Tibial artery (tissue), 4 donors: ENCODE measurements at places on chromosomes 2 and 18.
A peak's percentile ranks its signal among the peaks of the same experiment; 100 is the strongest.

DNA sequence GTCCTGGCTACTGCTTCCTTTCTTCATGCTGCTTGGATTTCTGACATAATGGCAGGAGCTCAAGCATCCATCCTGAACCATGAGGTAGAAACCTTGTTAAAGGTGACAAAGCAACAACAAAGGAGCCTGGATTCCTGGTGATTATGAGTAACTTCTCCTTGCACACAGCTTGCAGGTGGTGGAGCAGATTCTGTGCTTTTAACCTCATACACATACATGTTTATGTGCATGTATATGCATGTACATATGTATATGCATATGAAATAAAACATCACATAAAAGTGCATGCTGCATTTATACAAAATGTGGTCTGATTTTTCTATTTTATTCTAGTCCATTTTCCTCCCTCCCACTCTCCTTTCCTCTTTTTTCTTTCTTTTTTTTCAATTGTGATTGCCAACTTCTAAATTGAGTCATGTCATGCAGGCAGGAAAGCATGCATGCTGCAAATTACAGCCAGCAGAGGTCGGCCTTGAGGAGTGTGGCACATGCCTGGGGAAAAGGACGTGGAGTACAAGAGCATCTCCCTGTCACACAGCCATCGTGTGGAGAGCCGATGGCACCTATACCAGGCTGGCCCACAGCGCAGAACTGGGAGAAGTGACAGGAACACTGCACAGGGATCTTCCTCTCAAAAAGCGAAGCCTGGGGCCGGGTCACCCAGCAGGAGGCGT, 17.9 kb downstream of the LCT start:
- no peak for DNase-seq

DNA sequence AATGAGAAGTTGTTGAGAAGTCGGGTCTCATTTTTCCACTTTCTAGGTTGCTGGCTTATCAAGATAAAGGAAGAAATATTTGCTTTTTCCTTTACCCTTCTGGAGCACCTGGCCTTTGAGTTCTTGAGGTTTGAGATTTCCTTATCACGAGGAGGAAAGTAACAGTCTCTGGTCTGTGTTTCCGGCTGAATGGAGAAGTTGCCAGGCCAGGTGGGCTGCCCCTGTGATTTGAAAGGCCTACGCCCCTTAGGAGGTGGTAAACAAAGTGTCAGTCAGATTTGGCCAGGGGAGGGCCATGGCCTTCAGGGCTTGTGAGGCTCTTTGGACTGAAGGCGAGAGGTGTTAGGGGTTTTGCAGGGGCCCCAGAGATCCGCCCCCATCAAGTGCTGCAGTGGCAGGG, 156.7 kb upstream of the HAAO start:
- no peak for DNase-seq

DNA sequence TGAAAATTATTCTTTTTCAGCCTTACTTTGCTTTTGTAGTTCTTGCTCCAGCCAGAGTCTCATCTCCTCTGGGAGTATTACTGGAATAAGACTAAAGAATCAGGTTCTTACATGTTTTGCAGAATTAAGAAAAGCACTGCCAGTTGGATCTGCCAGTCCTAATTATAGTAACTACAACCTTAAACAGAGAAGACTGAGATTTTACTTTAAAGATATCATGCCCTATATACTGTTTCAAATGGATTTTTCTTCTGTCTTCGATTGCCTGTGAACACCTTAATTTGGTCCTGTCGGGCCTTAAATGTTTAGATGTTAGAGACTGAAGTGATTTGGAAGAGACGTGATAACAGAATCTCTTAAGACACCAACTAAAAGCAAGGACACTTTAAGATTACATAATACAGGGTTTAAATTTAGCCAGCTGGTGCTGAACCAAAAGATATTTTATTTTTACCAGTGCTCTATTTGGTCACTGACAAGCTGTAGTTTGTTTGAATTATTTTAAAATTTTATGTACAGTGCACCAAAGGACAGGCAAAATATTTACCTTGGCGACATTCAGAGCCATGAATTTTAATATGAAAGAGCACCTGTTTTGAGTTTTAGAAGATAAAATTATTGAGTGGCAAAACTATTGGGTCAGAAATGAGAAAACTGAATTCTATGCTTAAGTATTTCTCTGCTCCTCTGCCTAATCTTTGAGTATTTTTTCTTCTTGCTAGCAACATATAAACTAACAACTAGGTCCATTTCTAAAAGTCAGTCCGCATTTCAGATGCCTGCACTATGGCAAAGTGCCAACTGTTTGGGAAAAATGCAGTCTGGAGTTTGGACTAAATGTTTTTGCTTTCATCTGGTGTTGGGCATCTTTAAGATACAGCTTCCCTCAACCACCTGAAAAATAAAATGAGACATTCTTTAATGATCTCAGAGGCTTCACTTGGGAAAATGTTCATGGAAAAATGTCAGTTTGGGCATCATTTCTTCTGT, 300.0 kb downstream of the XIRP2 start:
- no peak for DNase-seq

DNA sequence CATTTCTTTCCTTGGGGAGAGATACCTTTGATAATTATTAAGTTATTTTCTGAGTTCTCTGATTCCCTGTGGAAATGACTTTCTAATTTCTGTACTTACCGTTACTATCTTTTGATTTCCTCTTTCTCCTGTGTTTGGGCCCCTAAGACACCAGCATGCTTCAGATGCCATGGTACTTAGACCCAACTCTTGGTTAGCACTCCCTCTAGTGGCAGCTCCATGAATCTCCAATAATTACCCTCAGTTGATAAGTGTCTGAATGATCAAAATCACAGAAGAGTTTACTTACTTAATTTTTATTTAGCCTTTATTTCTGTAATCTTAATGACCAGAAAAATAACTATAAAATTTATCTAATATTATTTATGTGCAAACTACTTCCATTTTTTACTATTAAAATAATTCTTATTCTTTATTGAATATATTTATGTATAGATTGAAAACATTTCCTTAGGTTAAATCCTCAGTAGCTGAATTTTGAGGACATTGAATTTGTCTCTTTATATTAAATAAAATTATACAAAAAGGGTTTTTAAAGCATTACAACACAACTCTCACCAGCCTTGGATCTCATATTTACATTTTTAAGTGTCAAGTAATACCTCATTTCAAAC, 300.4 kb downstream of the KCNS3 start:
- no peak for DNase-seq

GRCh38 chr2:25295621-25296020, 46.1 kb downstream of the DNMT3A start:
- DNase-seq, result no peak

DNA sequence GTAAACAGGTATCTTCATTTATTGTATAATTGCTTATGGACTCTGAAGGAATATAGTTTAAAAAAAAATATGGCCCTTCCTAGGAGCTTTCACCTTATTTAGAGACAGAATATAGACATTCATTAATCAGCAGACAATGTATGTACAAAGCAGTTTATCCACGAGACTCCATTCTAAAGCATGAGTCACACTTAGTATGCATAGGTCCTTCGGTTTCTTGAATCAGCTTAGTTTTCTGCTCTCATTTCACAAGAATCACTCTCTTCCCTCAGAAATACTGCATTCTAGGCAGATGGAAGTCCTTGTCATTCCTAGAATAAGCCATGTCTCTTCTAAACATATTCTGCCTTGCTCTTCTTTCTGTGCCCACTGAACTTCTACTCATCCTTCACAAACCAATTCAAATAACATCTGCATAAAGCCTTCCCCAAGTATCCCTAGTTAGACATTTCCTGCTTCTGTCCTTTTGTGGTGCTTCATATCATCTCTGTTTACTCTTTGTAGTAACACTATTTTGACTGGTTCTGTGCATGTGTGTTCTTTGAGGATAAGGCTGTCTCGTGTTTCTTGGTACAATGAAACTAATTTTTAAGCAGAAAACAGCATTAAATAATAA, 84.5 kb downstream of the PTRHD1 start:
- DNase-seq, result no peak

GRCh38 chr2:178324077-178324476, 126.9 kb downstream of the PRKRA start:
- DNase-seq, result peak; percentile 23

DNA sequence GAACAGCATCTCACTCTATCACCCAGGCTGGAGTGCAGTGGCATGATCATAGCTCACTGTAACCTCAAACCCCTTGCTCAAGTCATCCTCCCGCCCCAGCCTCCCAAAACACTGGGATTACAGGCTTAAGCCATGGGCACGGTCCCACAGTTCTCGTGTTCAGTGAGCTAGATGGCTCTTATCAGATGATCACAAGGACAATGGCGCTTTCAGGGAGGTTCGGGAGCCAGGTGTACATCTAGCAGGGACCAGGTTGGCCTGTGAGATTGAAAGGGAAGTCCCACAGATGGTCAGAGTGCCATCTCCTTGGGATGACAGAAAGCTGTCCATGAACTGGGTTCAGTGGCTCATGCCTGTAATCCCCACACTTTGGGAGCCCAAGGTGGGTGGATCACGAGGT, 14.1 kb upstream of the FHOD3 start:
- no peak for DNase-seq
